MM.1S (cell line): ENCODE measurements at places on chromosomes 13 and 19.

GRCh38 chr13:36082396-36082795, 48.8 kb downstream of the DCLK1 start:
- no peak for DNase-seq

GRCh38 chr19:28642787-28643683, 569.9 kb downstream of the UQCRFS1 start:
- DNase-seq: no peak

GRCh38 chr19:40529093-40529954, 47.3 kb upstream of the SHKBP1 start:
- DNase-seq: peak; percentile 86

- DNase-seq: no peak
Observed at GRCh38 chr13:66154354-66154753, 1075.8 kb downstream of the PCDH9 start.

DNA sequence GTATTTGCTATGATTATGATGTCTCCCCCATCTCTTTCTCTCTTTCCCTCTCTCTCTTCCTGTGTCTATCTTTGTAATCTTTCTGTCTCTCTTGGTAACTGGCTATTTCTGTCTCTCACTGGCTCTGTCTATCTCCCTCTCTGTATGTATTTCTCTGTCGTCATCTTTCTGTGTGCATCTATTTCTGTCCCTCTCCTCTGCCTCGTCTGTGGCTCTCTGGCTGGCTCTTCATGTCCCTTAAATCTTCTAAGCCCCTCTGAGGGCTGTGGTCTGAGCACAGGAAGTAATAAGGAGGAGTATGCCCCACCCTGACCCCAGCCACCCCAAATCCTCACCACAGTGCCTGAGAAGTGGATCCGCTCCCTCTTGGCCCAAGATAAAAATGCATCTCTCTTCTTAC, 104.4 kb downstream of the DNAJC15 start:
- DNase-seq: no peak

DNA sequence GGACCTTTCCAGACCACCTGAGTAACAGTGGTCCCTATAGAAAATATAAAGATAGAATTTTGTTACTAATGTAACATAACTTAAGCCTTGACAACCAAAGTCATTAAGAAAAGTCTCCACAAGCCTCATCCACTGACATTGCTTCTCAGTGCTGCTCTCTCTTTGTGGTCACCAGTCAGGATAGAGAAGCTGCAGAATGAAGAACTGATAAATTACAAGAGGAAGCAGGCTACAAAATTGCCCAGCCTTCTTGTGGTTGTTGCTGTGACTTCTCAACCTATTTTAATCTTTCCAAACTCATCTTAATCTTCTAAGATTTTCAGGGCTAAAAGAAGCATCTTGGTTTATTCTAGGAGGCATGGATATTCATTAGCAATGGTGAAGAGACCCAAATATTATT, 343.8 kb downstream of the MZT1 start:
- DNase-seq: no peak

DNA sequence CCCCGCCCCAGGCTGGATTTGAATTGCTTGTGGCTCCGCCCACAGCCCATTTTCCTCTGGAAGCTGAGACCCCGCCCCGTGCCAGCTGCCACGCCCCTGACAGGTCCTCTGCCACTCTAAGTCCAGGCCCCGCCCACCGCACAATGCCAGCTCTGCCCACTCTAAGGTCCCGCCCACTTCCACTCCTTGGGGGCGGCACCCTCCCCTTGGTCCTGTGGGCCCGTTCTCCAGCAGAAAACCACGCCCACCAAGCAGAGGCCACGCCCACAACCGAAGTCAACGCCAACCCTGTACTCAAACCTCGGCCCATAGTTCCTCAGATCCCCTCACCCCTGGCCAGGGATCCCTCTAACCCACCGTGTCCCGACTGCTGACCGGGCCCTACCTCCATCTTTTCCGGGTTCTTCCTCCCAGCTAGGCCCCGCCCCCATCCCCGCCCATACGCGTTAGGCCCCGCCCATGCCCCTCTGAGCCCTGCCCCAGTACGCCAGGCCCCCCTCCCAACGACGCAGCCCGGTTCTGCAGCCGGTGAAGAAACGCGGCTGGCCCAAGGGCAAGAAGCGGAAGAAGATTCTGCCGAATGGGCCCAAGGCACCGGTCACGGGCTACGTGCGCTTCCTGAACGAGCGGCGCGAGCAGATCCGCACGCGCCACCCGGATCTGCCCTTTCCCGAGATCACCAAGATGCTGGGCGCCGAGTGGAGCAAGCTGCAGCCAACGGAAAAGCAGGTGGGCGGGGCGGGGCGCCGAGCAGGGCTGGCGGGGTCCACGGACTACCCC, 1.3 kb downstream of the HMG20B start:
- DNase-seq: peak; percentile 98

DNA sequence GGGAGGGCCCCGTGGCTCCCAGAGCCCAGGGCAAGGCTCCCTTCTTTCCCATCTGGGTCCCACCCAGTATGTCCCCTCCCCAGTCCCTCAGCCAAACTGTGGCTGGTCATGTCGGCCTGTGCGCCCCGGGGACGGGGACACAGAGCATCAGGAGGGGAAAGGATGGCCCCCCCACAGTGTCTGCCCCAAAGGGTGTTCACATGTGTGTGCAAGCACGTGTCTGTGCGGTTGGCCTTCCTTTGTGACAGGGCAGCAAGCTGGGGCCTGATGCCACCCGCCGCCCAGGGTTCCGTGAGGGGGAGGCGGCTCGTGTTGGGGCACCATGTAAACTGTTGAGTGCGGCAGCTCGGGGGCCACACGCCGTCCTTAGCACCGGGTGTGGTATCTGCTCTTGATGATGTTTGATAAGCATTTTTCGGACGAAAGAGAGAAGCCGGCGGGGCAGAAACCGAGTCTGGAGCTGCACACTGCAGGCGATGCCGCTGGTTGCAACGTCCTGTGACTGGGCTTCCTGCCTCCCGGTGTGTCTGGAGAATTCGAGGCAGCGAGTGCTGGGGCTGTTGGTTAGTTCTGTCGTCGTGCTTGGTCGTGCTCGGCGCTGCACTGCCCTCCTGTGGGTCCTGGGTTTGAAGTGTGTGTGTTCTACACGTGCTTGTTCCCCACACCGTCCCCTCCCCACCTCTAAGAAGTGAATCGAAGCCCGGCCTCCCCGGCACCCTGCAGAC, 18.4 kb downstream of the GNA11 start:
- DNase-seq: no peak

DNA sequence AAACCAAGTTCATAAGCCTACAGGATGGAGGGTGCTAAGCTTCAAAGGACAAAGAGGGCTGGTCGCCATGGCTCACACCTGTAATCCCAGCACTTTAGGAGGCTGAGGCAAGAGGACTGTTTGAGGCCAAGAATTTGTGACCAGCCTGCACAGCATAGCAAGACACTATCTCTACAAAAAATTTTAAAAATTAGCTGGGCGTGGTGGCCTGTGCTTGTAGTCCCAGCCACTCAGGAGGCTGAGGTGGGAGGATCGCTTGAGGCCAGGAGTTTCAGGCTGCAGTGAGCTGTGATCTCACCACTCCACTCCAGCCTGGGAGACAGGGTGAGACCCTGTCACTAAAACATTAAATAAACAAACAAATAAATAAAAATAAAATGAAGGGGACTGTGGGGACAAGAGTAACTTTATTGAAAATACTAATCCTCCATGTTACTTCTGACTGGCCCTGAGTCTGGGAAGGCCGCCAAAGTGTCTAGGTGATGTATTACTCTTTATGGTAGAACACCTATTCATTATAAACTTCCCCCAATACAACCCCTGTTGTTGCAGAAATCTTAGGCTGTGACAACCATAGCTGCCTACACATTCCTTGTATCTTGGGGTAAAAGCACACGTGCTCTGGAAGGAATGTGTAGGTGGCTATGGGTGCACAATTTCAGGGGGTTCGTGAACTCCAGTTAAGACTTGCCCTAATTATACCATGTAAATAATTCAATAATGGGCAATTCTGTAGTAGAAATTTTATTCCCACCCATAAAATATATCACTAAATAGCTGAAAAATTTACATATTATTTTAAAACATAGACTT, 14.6 kb upstream of the URAD start:
- DNase-seq: no peak

- DNase-seq: no peak
Observed at GRCh38 chr19:51480590-51480989, 2.3 kb downstream of the CEACAM18 start.

DNA sequence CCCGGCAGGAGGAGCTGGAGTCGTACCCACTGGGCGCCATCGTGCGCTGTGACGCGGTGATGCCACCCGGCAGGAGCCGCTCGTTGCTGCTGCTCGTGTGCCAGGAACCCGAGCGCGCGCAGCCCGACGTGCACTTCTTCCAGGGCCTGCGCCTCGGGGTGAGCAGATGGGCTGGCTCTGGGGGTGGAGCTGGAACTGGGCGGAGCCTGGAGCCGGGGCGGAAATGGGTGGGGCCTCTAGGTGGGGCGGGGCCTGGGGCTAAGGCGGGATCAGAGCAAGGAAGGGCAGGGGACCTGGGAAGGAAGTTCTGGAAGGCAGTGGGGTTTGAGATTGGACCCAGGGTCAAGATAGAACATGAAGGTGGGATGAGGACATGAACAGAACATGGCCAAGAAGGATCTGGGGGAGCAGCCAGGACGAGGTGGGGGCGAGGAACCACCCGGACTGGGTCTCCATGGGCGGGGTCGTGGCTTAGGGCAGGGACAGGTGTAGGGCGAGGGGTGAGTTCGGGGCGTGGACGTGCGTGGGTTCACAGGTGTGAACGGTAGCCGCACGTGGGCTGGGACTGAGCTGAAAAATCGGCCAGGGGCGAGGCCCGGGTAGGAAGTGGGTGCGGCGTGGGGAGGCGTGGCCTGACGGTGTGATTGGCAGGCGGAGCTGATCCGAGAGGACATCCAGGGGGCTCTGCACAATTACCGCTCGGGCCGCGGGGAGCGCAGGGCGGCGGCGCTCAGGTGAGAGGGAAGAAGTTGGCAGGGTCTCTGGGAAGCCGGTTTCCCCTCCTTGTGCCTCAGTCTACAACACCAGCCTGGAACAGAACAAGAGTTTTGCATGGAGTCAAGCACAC, 4.7 kb downstream of the EPS8L1 start:
- no peak for DNase-seq

- DNase-seq: no peak
Observed at GRCh38 chr19:30224689-30225606, 147.2 kb upstream of the ZNF536 start.

- no peak for DNase-seq
Observed at GRCh38 chr13:113991191-113991669, 17.4 kb upstream of the C13orf46 start.

GRCh38 chr19:10187315-10187714, 7.4 kb downstream of the DNMT1 start:
- DNase-seq: no peak

DNA sequence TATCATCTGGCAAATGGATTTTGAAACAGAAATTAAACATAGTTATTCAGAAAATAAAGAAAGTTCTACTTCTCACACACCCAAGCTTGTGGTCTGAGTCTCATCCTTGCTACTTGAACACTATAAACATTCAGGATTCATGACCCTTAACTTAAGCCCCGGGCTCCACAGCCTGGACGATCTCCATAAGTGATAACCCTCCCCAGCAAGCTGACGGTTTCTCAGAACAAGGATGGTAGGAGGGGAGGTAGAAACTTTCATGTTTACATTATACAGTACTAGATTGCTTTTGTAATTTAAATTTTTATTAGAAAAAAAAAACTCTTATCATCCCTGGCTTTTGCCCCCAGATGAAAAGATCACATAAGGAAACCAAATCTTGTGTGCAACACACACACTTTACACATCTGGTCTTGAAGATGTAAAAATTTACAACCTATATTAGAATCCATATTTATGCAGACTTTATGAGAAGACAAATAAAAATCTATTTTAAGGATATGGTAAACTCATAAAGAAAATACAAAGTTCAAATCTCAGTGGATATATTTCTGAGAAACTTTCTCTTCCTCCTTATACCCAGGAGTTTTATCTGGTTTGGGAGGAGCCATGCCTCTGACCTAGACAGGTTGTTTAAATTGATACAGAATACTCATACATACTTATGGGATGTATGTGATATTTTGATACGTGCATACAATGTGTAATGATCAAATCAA, 20.0 kb upstream of the ATP12A start:
- DNase-seq: no peak

GRCh38 chr13:110444226-110444653, 117.3 kb downstream of the RAB20 start:
- peak; percentile 60 for DNase-seq

GRCh38 chr13:98377635-98378378, 199.1 kb downstream of the STK24 start:
- no peak for DNase-seq

DNA sequence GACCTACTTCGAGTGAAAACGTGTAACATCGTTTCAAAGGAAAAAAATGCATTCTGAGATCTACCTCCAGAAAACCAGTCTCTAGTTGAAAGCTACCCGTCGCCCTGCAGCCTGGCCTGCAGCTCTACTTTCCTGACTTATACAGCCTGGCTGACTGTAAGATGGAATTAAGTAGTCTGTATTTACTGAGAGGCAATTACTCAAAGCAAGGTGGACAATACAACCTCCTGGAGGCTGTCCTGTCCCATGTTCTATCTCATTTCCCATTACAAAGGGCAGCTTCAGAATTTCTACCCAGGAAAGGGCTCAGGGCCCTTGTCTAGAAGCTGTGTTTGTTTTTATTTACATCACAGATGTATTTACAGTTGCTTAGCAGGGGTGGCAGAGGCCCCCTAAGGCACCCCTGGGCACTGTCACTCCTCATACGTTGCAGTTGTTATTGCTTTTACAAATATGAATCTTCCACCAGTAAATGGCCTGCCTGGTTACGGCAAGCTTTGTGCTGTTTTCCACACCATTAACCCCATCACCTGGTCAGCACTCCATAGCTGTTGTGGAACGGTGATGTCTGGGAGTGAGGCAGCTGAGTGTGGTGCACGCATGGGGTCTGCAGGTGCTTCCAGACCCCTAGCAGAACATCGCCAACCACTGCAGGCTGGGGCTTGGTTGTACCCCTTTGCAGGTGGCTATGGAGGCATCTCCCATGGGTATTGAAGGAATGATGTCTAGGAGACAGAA, 46.3 kb upstream of the MTIF3 start:
- DNase-seq: no peak

GRCh38 chr19:41994521-41994971, 516 bp upstream of the ATP1A3 start:
- DNase-seq: no peak

- no peak for DNase-seq
Observed at GRCh38 chr19:32735936-32736335, 16.4 kb downstream of the TDRD12 start.
